Stimulated activated CD8-positive, alpha-beta memory T cell treated with anti-CD3 and anti-CD28 coated beads, Interleukin-7, amount 100 ng/mL, for 1 hour (primary cell): ENCODE measurements at places on chromosomes 1 and 21.

DNA sequence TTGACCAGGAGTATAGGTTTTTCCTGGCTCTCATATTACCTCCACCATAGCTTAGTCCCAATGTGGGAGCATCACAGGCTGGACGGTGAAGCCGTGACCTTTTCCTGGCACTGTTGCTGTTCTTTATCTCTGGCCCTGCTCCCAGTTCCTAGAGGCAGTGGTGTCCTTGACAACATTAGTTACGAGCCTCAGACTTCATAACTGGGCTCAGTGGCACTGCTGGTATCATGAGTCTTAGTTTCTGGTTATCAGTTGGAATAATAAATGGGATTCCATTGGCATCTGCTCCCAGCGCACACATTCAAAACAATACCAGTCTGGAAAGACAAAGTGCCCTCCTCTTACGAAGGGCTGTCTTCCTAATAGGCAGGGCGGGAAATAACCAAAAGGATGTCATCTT lies 8.0 kb downstream of the RNPEP start:
- DNase-seq: no peak

DNA sequence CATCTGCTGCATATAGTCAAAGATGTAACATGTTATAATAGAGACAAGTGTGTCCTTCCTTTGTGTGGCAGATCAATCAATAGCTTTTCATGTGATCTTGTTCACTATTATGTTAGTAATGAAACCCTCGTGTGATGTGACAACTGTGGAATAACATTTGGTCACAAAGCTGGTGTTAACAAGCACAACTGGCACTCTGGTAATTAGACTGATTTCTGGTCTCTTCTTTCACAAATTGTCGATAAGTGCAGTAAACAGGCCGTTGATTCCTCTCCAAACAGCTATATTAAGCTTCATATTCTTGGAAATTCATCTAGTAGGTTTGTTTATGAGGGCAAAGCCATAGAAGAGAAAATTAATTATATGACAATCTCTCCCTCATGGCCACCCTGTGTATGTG lies 616.7 kb upstream of the PTBP2 start:
- DNase-seq: no peak

DNA sequence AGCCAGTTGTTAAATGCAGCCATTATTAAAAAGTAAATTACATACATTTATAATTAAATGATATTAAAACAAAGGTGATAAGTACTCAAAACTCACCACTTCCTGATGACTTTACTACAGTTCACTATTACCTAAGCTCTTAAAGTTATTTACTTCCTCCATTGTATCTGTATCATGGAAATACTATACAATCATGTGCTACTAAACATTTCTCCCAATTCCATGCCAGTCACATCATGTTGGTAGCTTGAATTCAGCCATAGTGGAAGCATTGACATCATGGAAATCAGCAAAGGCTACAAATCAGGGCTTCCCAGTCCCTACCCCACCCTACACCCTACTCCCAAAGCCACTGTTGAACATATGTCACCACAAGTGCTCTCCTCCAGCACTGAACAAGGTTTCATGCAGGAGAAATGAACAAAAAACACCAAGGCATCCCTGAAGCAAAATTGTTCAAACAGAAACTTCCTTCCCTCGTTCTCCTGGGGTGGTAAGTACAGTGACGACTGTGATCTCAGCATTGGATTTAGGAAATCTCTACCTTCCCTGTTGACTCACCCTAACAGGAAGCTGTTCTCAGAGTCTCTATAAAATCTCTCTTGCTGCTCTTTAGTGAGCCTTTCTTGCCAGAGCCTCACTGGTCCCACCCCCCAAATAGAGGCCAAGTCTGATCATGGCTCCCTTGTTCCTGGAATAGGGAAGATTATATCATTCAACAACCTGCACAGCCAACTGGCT lies 12.7 kb downstream of the VSIG8 start:
- no peak for DNase-seq

DNA sequence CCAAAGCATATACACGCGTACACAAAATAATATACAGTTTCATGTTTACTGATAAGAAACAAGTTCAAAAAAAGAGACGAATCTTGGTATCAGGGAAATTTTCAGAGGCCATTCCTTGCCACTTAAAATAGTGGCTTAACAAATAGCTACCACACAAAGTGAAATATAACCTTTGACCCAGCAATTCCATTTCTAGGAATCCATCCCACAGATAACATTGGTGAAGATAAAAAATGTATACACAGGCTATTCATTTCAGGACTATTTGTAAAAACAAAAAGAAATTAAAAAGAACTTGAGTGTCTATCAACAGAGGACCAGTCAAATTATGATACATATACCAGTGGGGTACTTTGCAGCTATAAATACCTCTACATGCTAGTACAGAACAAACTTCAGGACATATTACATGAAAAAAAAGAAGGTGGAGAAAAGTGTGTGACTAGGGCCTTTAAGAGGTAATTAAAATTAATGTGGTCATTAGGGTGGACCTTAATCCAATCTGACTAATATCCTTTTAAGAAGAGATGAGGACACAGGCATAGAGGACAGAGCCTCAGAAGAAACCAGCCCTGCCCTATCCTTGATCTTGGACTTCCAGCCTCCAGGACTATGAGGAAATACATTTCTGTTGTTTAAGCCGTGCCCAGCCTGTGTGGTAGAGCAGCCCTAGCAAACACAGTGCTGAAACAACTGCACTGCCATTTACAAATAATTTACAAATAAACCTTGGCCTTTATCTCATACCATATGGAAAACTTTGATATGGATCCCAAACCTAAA lies 7.8 kb downstream of the UBE2G2 start:
- DNase-seq: no peak

- DNase-seq: no peak
Measured at GRCh38 chr21:41600556-41600955, 92.6 kb upstream of the TMPRSS2 start.

DNA sequence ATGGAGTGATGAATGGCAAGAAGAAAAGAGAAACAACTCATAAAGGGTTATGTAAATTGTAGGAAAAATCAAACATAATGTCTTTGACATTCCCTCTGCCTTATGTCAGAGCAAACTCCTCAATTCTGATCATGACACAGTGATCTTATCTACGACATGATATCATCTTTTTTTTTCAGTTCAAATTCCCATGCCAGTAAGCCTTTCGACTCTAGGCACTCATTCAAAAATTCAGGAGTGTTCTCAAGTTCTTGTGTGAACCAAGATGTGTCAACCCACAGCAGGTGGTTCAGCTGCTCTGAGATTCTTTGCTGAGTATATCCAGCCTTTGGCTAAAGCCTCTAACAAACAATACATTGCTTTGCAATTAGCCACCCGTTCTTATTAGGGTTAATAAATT lies 97.1 kb upstream of the ESRRG start:
- DNase-seq: no peak
